ENCODE measurements at places on chromosomes 11 and 22.

DNA sequence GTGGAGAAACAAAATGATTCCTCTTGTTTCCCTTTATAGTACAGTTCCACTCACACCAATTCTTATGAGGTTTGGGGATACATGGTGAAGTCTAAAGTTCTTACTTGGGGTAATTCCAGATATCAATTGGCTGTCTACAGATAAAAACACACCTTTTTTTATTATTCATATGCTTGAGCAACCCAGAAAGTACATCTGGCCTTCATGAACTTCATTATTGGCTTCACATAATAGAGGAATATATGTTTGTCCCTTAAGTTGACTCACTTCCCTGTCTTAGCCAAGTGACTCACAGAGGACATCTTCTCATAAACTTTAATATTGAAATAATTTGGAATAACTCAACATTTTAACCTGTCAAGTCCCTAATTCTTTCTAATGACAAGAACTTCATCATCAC, 36.3 kb upstream of the SOX6 start:
- no peak for DNase-seq

DNA sequence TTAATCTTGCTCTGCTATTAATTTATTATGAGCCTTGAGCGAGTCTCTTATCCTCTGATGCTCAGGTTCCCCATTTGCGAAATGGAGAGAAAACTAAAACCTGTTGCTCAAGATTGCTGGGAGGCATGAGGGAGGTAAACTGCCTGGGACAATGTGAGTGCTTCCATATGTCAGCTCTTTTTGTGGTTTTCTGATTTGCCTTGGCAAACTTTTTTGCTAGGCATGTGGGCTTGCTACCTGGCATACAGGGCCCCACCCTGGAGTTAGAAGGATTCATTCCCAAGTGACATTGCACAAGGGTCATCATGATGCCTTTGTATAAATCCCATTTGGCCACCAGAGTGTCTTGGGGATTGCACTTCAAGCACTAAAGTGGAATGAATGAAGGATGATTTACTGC, 22.4 kb downstream of the TSPAN18 start:
- no peak for DNase-seq

DNA sequence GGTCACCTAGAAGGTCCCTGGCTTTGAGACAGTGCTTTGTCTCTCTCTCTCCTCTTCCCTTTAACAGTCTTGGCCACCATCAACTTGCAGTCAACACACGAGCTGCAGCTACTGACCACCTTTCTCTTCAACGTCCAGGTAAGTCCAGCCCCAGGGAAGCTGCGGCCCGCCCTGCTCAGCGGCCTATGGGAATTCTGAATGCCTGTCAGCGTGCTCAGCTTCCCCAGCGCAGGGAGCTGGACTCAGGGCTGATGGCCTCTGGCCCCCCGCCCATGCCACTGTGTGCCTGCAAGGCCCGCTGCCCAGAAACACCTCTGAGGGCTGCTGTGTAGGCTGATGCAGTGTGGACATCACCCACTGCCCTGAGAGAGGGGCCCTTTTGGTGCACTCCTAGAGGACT, 32.5 kb downstream of the GLB1L2 start:
- no peak for DNase-seq

GRCh38 chr11:94150056-94150455, 21.4 kb downstream of the PANX1 start:
- no peak for DNase-seq

- no peak for DNase-seq
Observed at GRCh38 chr11:9760193-9760575, 96.3 kb downstream of the SWAP70 start.

DNA sequence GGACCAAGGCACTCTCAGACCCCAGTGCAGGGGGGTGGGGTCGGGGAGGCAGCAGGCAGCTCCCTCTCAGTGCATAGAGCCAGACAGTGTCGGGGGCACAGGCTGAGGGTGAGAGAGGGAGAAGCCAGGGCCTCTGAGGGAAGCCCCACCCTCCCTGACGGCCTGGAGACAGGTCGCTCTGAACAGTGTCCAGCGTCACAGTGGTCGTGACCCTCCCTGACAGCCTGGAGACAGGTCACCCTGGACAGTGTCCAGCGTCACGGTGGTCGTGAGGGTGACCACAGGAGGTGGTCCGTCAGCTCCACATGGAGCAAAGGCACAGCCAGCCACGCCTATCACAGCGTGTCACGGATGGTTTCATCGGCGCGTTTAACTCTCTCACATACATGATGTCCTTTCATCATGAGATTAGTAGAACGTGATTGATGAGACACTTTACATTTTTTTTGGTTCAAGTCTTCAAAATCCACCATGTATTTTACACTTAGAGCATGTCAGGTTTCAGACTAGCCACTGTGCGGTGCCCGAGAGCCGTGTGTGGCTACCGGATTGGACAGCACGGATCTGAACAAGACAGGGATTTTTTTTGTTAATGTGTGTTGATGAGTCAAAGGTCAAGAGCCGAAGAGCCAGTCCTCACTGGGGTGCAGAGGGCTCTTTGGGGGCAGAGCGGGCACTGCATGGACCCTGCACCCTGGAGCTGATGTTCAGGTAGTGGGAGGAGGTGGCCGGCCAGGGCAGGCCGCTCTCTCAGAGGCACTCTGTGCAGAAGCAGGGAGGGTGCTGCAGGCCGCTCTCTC, 23.9 kb upstream of the PANX2 start:
- DNase-seq, result no peak

- DNase-seq, result no peak
Observed at GRCh38 chr11:17077240-17077519, 287 bp downstream of the RPS13 start.

DNA sequence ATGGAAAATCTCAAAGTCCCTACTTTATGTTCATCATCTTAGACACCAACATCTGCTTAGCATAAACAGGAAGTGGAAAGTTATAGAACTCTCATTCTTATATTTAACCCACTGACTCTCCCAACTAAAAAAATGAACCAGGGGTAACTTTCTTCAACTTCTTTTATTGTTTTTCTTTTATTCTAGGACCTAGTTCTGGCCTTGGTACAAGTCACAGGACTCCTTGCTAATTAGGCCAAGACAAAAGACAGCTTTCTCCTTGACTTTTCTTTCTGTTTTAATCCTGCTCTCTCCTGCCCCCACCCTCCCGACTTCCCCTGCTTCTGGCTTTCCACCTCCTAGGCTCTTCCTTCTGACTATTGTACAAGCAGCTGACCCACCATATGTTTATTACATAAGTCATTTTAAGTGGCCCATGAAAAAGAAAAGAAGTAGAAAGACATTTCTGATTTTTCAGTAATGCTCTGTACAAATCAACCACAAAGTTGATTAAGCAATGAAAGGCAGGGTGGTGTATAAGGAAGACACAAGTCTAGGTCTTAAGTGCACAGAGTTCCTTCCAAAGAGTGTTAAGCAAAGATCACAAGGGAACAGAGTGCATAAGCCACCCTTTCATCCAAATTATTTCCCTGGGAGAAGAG, 18.3 kb downstream of the JAML start:
- DNase-seq, result no peak

DNA sequence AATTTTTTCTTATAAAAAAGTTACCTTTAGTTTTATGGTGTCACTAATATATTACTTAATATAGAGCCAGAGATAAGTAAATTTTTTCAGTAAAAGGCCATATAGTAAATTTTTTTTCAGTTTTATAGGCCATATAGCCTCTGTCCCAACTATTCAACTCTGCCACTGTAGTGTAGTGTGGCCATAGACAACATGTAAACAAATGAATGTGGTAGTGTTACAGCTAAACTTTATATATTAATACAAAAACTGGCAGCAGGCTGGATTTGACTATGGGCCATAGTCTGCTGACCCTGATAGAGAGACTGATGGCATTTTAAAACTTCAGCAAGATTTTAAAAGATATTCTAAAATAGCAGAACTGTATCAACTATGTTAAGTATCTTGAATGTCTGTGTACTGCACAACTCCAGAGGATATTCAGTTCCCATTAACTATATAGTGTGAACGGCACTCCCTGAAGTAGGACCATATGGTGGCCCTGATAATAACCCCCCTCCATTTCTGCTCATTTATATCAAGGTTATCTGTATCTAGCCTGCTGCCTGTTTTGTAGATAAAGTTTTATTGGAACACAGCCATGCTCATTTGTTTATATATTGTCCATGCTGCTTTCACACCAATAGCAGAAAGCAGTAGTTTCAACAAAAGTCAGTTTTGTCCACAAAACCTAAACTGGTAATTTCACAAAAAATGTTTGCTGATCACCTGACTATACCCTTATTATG, 71.6 kb downstream of the PRMT3 start:
- DNase-seq, result no peak

DNA sequence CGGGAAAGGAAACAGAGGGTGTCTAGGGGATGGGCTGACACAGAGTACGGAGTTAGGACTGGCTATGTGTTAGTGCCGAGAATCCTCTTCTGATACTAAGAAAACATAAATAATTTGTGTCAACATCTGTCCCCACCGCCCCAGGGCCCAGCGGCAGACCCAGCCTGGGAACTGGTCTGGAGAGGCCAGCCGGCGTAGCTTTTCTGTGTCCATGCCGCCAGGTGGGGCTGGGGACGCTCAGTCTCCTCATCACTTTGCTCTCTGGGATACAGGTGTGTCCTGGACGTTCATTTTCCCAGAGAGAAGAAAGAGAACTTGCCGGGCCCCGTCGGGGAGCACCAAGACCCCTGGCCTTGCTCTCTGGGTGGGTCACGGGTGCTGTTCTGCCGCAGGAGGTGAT, 54.7 kb downstream of the WNT7B start:
- DNase-seq, result no peak

- no peak for DNase-seq
Observed at GRCh38 chr11:102647430-102647829, 22.3 kb upstream of the MMP20 start.

DNA sequence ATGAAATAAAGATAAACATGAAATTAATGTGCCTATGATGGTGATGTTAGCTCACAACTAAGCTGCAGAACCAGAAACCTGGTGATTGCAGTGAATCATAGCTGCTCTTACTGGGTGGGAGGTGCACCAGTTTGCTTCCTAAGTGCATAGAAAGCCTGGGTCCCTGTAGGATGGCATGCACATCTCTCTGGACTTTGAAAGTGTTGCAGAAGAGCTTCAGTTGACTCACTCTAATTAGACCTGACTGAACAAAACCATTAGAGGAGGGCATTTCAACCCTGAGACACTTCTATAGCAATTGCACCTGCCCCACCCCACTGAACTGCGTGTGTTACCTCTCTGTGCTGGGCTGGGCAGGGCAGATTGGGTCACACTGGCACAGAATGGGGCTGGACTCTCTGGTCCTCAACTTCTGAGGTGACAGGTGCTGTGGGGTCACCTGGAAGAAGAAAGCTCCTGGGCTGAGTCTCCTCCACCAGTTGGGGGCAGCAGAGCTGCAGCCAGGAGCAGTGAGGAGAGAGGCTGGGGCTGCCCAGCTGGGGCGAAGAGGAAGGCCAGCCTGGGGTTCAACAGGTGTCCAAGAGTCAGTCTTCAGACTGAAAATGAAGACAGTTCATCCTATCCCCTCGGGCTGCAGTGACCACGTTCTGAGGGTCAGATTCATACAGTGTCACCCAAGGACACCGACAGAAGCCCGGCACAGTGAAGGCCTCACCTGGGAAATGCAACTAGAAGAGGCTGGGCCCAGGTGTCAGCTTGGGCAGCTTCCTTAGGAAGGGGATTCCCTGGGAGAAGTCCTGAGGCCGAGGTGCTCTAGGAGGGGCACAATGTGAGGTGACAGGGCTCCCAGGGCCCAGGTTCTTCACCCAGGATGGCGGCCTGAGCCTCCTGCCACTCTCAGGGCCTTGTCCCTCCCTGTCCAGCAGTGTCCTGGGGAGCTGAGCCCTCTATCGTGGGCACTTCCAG, 58.1 kb downstream of the GGTLC2 start:
- no peak for DNase-seq

Measured in stimulated activated CD8-positive, alpha-beta memory T cell treated with anti-CD3 and anti-CD28 coated beads, Interleukin-4, amount 100 ng/mL, for 4 hours (primary cell).